ENCODE measurements at places on chromosomes 5 and 9.

GRCh38 chr9:71302776-71303175, 181.4 kb upstream of the TRPM3 start:
- no peak for DNase-seq

- no peak for DNase-seq
Measured at GRCh38 chr5:153456993-153457392, 33.5 kb upstream of the GRIA1 start.

DNA sequence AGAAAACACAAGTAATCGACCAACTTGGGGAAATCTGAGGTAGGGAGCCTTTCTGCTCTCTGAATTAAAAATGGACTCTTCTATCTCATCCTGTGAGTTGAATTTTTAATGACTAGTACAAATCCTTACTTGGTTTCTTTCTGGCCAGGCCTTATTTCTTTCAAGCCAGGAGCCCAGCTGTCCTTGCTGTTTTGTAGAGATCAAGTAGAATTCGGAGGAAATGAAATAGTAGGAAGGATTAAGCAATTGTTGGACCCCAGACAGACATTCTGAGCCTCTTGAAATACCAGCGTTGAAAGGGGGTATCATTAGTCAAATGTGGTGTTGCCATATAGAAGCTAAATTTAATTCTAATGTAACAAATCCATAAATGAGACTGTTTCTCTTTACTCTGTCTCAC, 53.7 kb upstream of the SMIM15 start:
- DNase-seq, result no peak

- DNase-seq, result no peak
Measured at GRCh38 chr9:122781671-122782070, 7.1 kb upstream of the OR5C1 start.

DNA sequence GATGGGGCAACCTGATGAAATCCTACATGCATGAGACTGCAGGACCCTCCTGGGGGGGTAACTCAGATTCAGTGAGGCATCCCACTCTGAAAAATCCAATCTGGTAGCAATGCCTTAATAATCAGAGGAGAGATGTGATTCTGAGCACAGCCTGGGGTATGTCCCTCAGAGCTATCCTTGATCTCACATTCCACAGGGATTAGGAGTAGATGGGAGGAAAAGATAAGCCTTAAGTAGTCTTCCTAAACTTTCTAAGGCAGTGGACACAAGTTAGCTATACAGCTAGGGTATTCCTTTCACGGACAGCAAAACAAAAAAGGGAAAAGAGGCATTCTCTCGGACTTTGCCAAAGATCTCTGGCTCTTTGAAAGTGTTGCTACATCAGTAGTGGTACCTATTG, 3.9 kb upstream of the SPATA9 start:
- no peak for DNase-seq

GRCh38 chr9:71814815-71815214, 46.5 kb upstream of the CEMIP2 start:
- no peak for DNase-seq

- no peak for DNase-seq
Measured at GRCh38 chr5:172162323-172162986, 25.6 kb downstream of the STK10 start.

- DNase-seq, result no peak
Measured at GRCh38 chr5:174608631-174609097, 115.7 kb upstream of the MSX2 start.

DNA sequence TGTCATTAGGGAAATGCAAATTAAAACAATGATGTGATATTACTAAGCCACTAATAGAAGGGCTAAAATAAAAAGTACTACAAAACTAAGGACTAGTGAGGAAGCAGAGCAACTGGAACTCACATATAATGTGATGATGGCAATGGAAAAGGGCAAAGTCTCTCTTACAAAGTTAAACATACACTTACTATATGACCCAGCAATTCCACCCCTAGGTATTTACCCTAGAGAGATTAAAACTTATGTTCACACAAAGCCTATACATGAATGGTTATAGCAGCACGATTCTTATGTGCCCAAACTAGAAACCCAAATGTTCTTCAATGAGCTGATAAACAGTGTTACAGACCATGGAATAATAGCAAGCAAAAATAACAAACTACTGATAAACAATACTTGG, 643.7 kb downstream of the TLE1 start:
- DNase-seq, result no peak

DNA sequence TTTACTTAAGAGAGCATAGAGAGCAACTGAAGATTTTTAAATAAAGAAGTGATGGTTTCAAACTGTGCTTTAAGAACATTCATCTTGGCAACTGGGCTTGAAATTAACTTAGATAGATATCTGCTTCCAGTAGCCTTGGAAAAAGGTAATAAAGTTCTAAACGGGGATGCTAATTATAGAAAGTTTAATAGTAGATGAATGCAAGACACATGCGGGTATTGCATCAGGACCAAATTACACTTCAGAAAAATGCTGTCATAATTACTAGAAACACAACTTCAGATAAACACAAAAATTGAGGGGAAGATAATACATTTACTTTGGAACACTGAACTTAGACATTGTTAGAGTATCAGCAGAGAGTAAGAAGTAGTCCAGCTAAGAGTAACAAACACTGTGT, 227.7 kb upstream of the SNX2 start:
- no peak for DNase-seq

DNA sequence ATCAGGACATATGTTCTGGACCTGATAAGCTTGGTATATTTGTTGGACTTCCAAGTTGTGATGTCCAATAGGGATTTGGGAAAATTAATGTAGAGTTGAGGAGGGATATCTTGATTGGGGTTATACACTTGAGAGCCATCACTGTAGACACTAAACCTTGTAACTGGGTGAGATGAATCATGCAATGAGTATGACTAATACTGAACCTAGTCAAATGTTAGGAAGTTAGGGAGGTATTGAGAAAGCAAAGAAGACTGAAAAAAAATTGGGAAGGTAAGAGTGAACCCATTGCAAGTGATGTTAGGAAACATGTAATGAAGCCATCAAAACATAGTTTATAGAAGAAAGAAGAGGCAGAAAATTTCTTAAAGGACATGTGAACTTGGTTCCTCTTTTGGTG, 668.4 kb upstream of the CDH9 start:
- DNase-seq, result no peak

DNA sequence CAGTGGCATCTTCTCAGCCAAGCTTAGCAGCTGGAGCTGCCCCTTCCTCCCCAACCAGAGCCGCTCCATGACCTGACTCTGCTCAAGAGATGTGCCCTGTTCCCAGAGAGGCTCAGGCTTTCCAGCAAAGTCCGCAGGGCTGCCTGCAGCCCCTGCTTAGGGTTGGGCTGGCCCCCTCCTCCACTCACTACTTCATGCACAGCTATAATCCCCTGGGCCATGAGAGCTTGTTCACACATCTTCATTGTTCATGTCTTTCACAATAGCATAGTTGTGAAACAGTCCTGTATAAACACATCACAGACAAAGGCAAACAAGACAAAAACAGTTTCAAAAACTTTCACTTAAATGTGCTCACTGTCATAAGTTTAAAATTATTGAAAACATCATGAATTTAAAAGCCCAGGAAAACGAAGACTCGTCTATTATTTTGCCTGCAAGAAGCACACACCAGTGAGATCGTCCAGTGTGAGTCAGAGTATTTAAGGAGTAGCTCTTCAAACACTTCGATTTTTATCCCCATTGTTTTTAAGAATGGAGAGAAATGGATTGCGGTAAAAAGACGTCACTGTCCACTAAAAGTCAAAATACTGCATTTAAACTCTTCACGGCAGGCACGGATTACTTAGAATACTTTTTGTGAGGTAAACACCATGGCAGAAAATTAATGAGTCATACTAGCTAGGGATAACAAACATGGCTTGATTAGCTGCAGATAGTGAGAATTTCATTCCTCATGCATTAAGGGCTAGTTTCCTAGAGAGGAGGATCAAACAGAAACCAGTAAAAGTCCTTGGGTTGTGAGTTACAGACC, 40.7 kb upstream of the S1PR3 start:
- no peak for DNase-seq

- DNase-seq, result no peak
Measured at GRCh38 chr5:168883991-168884390, 304.8 kb upstream of the PANK3 start.

DNA sequence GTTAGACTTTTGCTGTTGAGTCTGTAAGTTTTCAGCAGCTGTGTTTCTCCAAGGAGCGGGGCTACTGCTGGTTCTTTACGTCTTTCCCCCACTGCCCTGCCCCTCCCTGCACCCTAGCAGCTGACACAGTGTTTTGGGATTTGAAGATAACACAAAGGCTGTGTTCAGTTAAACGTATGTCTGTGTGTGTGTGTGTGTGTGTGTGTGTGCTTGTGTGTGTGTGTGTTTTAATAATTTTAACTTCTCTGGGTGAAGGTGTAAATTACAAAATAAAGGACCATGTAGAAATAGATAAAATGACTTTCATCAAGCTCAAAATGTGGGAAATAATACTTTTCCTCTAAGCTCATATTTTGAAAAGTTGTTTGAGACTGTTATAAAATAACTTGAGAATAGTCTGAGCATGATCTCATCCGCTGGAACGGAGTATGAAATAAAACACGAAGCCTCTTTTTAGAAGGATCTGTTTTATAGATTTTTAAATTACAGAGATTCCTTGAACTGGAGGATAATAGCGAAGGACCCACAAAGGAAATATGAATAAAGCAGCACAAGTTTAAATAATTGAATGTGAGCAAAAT, 10.9 kb downstream of the ABL1 start:
- no peak for DNase-seq

DNA sequence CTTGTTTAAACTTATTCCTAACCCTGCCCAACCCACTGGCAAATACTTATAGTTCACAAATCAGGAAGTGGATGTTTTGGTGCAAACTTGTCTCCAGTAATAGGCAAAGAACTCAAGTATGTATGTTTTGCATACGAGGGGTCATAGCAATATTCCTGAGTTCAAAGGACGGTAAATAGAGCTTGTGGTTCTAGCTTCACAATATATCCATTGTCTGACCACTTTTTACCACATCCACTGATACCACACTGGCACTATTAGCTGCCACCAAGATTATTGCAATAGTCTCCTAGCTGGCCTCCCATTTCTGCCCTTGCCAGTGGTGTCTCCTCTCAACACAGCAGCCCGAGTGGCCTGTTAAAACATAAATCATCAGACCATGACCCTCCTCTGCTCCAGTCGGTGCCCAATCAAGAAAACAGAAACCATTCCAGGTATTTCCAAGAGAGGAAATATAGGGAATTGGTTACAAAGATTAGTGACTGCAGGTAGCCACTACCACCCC, 17.0 kb downstream of the GRXCR2 start:
- DNase-seq, result no peak

DNA sequence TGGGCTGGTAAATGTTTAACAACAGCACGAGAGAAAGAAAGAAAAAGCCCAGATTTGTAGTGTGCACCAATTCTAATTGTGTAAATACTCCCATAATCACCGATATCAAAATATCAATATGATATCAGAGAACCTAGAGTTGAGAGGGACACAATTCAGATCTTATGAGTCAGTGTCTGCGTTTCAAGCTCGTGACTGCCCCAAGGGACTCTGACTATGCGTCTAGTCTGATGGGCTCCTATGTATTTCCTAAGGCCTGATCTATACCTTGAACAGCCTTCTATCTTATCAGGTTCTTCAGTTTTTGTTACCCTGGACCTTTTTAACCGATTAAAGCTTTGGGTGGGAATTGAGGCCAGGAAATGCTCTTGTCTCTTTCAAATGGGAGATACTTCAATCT, 243.0 kb upstream of the SLC24A2 start:
- DNase-seq, result no peak

GRCh38 chr9:92525306-92525705, 10.5 kb downstream of the ECM2 start:
- DNase-seq, result no peak

- DNase-seq, result no peak
Measured at GRCh38 chr9:15150939-15151338, 156.1 kb downstream of the TTC39B start.

DNA sequence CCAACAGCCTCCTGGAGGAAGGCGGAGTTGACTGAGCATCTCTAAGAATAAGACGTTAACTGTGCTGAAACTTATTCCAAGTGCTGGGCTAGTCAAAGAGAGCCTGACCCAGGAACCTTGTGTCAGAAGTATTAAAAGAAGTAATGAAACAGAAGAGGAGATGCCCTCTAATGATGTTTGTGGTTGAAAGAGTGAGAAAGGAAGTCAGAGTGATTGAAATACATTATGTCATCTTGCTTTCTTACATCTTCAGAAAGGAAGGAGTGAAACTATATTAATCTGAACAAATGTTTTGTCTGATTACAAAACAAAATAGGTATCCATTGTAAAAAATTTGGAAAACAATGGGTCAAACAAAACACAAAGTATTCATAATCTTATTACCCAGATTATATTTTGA, 460.7 kb downstream of the NTRK2 start:
- no peak for DNase-seq

GRCh38 chr9:114276908-114277821, 45.7 kb upstream of the ORM1 start:
- no peak for DNase-seq

- peak; percentile 9 for DNase-seq
Measured at GRCh38 chr9:90969021-90969675, 167.5 kb downstream of the SYK start.

DNA sequence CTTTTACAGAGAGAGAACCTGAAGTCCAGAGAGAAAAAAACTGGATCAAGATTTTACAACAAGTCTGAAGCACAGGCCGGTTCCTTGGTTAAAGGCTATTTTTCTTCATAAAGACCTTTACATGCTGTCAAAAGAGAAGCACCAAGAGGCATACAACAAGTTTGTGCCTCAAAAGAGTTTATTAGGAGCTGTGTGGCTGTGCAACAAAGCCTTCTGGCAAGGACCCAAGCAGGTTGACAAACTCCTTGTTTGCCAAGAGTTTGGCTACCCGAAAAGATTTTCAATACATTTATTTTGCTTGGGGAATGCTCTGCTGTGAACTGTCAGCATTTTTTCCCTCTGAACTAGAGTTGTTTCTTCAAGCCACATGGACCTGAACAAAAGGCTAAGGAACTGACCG, 202.9 kb upstream of the RAD23B start:
- DNase-seq, result no peak

GRCh38 chr9:18971404-18971803, 61.6 kb downstream of the SAXO1 start:
- no peak for DNase-seq

DNA sequence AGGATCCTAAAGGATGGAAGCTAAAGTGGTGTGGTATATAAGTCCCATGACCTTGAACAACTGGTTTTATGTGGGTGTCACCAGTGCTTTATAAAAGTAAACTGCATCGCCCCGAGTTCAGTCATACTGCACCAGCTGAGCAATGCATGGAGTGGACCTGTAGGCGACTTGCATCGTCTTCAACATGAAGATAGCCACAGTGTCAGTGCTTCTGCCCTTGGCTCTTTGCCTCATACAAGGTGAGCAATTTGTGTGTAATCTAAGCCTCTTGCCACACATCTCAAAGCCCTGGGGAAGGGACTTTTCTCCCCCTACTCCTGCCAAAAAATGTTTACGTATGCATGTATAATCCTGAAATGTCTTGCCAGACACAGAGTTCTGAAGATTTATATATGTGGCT, at the start of gene SPINK5:
TSS of gene SPINK5 (plus strand) at position 120 of the 400 bp plus-strand sequence. CDS start at position 185, 65 bp downstream.
- DNase-seq, result no peak

- no peak for DNase-seq
Measured at GRCh38 chr9:18874069-18874468, 158.9 kb downstream of the SAXO1 start.

All from NCI-H2029 treated with DMSO at 0.1 percent for 48 hours (cell line).